ENCODE measurements at places on chromosomes 12 and 14.

DNA sequence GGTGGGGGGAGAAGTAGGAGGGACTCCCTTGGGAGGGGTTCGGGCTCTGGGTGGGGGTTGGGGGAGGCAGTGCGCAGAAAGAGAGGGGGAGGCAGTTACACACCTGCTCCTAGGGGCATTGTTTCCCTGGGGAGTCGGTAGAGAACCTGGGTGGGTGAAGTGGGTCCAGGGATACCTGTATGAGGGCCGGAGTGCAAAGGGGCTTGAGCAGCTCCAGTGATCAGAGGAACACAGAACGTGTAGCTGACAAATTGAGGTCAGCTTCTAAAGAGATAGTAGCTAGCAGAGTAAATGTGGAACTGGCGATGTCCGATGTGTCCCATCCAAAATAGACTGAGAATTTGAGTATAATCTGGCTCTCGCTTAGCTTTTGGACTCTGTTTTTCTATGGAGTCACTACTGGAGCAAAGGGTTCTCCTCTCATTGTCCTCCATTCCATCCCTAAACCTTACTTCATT, 502 bp downstream of the SMARCD1 start:
- no peak for DNase-seq

GRCh38 chr14:79580906-79581305, 630.4 kb downstream of the DIO2 start:
- DNase-seq = no peak

DNA sequence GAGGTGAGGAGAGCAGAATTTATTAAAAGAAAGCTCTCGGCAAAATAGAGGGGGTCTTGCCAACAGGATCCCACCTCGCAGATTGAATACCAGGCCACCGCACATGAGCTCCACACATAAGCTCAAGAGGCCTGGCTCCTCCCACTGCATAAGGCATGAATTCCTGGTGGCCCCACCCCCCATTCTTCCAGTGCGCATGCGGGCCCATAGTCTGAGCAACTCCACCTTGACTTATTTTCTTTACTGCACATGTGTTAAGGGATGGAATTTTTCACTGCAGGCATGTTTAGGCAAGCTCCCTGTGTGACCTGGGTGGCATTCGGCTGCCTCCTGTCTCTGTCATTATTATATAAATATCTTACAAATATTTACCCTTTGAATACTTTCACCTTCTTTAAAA, 412.5 kb downstream of the RMST start:
- no peak for DNase-seq

GRCh38 chr12:88450136-88450535, 130.1 kb downstream of the KITLG start:
- DNase-seq = no peak

DNA sequence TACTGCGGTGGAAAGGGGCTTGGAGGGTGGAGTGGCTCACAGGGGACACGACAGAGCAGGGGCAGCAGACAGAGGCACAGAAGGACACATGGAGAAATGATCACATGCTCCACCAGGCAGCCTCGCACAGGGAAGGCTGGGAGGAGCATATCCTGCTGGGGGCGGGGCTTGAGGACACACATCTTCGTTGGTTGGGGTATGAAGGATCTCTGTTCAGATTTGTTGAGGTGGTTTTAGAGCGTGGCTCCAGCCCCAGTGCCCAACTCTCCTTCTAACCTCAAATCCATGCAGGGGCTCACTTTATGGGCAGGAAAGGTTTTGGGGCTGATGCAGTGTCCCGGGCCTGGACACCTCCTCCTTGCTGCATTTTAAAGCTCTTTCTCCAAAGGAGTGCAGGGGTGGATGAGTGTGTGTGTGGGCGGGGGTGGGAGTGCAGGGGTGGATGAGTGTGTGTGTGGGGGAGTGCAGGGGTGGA, 733 bp upstream of the P3H3 start:
- DNase-seq = no peak

DNA sequence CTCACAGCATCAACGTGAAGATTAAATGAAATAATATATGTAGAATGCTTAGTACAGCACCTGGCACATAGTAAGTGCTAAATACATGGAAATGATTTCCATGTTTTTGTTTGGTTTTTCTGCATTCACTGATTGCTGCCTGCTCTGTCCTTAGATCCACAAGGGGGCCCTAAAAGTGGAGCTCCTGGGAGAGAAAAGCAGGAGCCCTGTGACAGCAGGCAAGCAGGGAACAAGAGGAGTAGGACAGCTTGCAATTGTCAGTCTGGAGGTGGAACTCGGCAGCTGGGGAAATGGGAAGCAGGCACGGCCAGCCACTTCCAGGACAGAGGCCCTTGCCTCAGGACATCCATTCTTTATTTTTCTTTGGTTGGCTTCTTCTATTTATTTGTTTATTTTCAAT, 292.9 kb downstream of the BMP4 start:
- no peak for DNase-seq

- DNase-seq = no peak
Measured at GRCh38 chr12:24494401-24494800, 454.5 kb downstream of the BCAT1 start.

- no peak for DNase-seq
Measured at GRCh38 chr14:75214558-75214957, 38.1 kb upstream of the TMED10 start.

DNA sequence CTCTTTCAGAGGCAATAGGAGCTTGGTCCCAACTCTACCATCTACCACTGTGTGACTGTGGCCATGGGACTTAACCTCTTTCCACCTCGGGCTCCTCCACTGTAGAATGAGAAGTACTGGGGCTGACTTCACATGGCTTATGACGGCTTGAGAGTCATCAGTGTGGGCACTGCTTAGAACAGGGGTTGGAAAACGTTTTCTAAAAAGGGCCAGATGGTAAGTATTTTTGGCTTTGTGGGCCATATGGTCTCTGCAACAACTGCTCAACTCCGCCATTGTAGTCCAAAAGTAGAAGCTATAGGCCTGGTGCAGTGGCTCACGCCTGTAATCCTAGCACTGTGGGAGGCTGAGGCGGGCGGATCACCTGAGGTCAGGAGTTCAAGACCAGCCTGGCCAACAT, 69.2 kb upstream of the LTA4H start:
- DNase-seq = no peak

DNA sequence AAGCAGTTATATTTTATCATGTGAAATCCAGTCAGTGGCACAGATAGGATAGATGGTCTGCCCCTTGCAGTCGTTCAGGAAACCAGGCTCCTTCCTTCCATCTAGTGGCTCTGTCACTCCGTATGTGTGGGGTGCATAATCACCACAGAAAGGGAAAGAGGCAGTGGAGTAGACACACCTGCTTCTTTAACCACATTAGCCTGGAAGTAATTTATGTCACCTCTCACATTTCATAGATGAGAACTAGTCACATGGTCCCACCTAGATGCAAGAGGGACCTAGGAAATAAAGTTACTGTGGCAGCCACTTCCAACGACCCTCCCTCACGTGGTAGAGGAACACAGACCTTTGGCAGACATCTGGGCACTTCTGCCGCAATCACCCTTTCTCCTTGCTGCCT, 14.2 kb upstream of the RNU6-8 start:
- no peak for DNase-seq

DNA sequence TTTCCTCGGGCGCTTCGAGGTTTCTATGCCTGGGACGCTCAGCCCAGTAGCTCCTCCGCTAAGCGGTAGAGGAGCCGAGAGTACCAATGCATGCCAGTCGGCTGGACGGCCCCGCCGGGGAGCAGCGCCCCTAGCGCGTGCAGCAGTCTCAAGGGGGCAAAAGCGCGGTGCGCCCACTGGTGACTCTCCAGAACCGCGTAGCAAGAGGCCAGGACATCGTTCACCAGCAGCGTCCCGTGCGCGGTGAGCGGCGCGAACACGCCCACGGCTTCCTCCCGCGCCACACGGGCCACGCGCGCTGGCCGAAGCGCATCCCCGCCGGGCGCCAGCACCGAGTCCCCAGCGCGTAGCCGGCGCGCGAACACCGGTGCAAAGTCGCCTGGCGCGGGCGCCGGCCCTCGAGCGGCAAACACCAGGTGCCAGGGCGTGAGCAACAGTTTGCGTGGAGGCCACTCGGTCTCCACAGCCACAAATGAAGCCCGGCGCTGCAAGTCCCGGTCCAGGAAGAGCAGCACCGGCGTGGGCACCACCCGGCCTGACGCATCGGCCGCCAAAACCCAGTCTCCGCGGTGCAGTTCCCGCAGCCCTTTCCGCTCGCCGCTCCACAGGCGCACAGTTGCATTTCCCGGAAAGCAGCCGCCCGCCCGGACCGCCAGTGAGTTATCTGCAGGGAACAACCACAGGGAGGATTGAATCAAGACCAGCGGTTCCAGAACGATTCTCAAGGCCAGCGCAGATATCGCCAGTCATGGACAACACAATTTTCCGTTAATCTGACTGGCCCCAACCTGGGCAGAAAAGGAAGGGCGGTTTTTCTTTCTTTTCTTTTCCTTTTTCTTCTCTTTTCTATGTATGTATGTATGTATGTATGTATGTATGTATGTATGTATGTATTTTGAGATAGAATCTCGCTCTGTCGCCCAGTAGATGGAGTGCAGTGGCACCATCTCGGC, 4.5 kb downstream of the DHH start:
- DNase-seq = no peak

DNA sequence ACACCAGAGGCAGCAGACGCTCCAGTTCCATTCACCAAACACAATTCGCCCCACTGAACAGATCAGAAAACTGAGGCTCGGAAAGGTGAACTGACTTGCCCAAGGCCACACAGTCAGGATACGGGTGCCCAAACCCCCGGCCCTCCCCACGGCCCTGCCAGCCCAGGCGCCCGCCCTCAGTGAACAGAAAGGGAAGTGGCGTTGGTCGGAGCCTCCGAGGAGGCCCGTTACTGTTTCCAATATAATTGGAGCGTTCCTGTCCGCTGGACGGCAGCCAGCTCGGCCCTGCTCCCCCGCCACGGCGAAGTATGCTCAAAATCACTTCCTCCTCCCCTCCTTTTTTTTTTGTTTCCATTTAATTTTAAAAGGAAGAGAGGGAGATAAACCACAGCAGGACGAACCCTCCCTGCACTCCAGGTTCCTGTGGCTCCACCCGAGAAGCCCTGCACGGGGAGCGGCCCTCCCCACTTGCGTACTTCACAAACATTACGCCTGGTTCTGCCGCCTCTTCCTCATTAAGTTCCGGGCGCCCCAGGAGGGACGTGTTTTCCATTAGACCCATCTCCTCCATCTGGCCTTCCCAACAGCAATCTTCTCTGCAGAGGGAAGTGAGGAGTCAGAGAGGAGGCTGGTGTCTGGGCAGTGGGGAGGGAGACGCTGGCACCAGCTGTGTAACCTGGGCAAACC, 61.1 kb downstream of the NCOR2 start:
- no peak for DNase-seq

GRCh38 chr14:66141733-66142132, 344.4 kb upstream of the CCDC196 start:
- no peak for DNase-seq

- no peak for DNase-seq
Measured at GRCh38 chr14:25090716-25091454, 40.9 kb upstream of the STXBP6 start.

- no peak for DNase-seq
Measured at GRCh38 chr12:88733008-88733407, 152.7 kb upstream of the KITLG start.

DNA sequence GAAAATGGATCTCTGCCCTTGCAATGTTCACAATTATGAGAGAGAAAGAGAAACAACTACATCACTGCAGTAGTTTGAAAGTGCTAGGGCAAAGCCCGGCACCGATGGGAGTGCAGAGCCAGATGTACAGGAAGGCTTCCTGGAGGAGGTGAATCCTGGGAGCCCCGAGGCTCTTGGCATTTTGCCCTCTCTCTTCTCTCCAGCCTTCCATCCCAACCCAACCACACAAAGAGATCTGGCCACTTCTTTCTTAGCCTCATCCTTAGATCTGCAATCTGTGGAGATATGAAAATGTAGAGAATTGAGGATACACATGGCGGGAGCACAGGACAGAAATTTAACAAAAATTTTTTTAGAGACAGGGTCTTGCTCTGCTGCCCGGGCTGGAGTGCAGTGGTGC, 3.3 kb upstream of the PAPLN start:
- no peak for DNase-seq

GRCh38 chr12:12272869-12273268, 6.0 kb upstream of the LRP6 start:
- no peak for DNase-seq

DNA sequence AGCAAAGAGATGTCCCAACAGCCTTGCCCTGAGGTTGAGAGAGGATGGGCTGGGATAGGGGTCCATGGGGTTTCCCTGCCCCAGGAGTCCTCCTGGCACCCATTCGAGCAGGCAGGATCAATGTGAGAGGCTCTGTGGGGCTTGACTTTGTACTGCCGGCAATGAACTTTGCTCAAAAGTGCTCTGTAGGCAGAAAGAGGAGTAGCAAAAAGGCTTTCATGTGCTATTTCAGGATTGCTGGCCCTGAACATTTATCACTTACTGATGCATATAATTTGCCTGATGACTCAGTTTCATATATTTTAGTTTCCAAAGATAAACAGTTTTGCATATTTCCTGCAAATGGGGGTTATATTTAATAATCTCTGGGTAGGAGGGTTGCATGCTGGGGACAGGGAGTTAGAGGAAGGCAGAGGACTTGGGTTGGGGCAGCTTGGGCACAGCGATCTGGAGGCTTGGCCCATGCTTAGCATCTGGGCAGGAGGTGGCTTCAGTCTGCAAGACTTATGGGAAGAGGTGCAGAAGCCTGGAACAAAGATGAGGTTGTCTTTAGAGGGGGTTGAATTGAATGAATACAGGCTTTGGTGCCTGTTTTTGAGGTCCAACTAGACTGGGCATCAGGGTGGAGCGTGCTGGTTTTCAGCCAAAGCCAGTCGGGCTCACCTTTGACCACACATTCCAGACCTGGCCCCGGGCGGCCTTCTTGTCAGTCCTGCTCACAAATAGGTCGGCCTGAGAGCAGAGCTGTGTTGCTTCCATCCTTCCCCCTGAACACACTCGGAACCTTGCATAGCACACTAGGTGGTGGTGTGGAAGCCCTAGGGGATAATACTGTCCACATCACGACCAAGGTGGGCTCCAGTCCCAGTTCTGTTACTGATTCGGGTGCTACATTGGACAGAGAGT, 101.4 kb downstream of the PAPOLA start:
- DNase-seq = no peak

- DNase-seq = no peak
Measured at GRCh38 chr12:52239767-52240166, 6.7 kb downstream of the KRT7 start.

DNA sequence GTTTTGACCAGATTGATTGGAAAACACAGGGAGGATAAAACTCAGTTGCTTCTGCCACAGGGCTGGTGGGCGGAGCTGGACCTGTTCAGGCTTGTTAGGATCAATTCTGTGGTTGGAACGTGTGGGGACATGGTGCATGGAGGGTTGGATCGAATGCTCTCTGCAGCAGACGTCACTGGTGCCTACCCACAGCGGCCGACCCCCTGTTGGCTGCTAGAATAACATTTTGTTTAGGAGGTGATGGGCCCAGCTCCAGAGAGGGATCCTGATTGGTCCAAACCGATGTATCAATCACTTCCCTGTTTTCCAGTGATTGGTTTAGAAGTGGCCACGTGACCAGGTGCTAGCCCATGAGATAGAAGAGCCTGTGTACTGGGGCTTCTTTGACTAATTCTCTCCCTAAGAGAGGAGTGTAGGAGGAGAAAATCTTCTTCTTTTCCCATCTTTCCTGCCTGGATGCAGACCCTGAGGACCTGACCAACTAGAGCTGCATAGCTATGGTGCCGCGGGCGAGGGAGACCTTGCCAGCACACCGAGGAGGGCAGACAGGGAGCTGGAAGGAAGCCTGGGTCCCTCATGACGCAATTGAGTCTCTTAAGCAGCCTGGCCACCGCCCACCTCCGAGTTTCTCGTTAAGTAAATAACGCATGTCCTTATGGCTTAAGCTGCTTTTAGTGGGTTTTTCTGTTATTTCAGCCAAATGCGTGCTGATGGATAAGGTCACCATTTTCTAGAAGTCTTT, 163.5 kb downstream of the AACS start:
- DNase-seq = no peak

All from amygdala (tissue), 56 donors.